Activated gamma-delta T cell treated with Interleukin-2 at 50 U/mL for 16 hours (primary cell): ENCODE measurements at places on chromosomes 7 and 10.

- DNase-seq: no peak
Measured at GRCh38 chr7:92282930-92283329, 37.2 kb downstream of the ANKIB1 start.

GRCh38 chr7:3112479-3113134, 68.9 kb upstream of the CARD11 start:
- DNase-seq: peak; percentile 24

GRCh38 chr10:4725917-4726606, 99.9 kb upstream of the AKR1E2 start:
- no peak for DNase-seq

GRCh38 chr10:124705381-124705740, 38.8 kb downstream of the FAM53B start:
- DNase-seq: no peak

- DNase-seq: peak; percentile 38
Measured at GRCh38 chr7:65251851-65252620, 121.6 kb upstream of the ZNF92 start.

DNA sequence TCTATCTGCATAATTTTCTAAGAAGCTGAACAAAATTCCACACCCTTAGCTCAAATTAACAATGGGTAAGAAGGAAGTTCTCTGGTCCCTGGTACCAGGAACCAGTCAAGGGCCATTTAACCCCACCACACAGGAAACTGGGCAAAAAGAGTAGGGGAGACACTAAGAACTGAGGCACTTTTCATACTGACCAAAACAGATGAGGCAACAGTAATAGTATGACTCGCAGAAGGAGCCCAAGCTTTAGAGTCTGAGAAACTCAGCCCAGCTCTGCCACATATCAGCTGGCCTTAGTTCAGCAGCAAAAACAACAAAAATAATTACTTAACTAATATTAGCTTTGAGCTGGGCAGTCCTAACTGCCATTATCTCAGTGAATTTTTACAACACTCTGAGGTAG, 221.2 kb downstream of the FAM107B start:
- DNase-seq: no peak

GRCh38 chr7:70787286-70787685, 344.7 kb upstream of the GALNT17 start:
- no peak for DNase-seq

DNA sequence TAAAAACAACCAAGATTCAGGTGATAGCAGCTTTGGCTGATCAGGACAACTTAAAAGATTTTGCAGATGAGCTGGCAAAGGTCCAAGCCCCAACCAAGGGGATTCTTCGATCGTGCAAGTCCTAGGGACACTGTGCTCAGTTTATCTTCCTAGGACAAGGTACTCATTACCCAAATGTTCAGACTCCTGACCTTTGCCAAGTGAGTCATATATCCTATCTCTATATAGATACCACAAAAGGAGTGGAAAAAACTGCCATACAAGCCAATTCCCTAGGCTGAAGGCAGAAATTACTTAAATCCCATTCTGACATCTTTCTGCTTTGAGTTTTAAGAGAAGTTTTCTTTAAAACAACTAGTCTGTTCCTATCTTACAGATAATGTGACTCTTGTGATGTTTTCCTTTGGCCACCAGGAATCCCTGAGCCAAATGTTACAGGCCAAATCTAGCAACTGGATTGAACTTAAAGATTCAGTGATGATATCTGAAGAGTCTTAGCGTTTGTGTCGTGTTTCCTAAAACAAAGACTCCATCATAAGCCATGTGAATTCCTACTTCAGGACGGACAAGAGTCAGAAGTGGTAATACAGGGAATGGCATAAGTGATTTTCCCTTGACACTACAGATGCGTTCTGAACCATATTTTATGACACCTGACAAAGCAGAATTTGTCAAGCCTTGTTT, 142.6 kb upstream of the ASAH2 start:
- DNase-seq: no peak
